ENCODE measurements at places on chromosomes 6 and 20.

DNA sequence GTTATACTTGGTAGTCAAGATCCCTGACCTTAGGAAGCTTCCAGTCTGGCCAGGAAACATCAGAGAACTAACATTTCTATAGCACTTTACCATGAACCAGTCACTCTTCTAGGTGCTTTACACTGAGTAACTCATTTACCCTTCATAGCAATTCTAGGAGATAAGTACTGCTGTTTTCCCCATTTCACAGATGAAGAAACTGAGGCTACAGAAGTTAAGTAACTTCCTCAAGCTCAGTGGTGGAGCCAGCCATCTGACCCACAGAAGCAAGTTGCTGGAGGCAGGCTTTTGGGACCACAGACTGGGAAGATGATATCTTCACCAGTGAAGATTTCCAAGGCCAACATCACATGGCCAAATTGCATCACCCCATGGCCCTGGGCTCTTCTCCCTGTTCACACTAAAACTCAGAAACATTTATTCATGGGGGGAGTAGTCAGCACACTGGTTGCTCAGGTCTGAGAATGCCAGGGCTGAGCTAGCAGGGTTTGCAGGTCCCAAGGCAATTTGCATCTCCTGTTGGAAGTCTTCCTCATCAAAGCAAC lies 70.3 kb downstream of the UNC5CL start:
- no peak for DNase-seq

DNA sequence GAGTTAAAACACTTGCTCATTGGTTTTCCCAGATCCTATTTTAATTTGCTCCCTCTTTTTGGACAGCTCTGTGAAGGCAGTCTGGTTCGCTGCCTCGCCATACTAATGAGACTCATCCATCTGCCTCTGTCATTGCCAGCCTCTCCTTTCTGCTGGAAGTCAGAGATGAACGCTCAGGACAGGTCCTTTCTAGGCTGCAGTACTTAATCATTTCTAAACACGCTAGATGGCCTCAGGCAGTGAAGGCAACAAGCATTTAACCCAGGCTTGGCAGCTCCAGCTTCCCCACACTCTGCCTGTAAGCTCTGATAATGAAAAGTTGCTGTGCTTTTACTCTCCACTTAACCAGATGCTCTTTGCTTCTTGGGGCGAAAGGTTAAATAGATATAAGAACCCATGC lies 286.7 kb upstream of the POU3F2 start:
- DNase-seq: no peak

- DNase-seq: no peak
Observed at GRCh38 chr6:29236060-29236459, 65.4 kb downstream of the OR2J2 start.

- DNase-seq: no peak
Observed at GRCh38 chr6:78868116-78868515, 765 bp downstream of the IRAK1BP1 start.

Measured in CD4-positive, alpha-beta T cell treated with Interleukin-17A for 1 hour (primary cell).